Umbilical cord (tissue), 2 donors: ENCODE measurements at places on chromosomes 16 and 17. TPM values are rescaled to one million over a fixed set of nuclear protein-coding genes. Genes with fewer than 3 reads are reported as not detected.

Gene NPIPB6
- total RNA-seq: not detected

Gene CBFA2T3
- 1.4 TPM for total RNA-seq

Gene GPR142
- 1.2 TPM for total RNA-seq

Gene SOX9
- total RNA-seq: 1.2 TPM

Gene KLHL10
- 1.7 TPM for total RNA-seq

Gene TP53TG3C
- total RNA-seq: not detected

Gene IKZF3
- total RNA-seq: 3.4 TPM

Gene CIITA
- total RNA-seq: 11.1 TPM

Gene CETP
- total RNA-seq: not detected

Gene MYOCD
- total RNA-seq: 98.7 TPM

Gene FZD2
- 19.5 TPM for total RNA-seq

Gene TPSG1
- total RNA-seq: not detected

Gene ACSF2
- total RNA-seq: 14.9 TPM

Gene METRN
- 85.7 TPM for total RNA-seq

Gene KRTAP2-2
- total RNA-seq: 8.4 TPM

Gene ZNF205
- 8.9 TPM for total RNA-seq

Gene UNC13D
- total RNA-seq: 8.9 TPM

Gene IL17C
- total RNA-seq: not detected

Gene EFCAB5
- total RNA-seq: 4.3 TPM

Gene TEX14
- total RNA-seq: not detected

Gene MT1G
- not detected for total RNA-seq
